ENCODE measurements at places on chromosomes 13 and 19.

- DNase-seq = no peak
Measured at GRCh38 chr13:76925115-76925514, 23.2 kb upstream of the ACOD1 start.

- no peak for DNase-seq
Measured at GRCh38 chr19:8626842-8627241, 3.6 kb upstream of the NFILZ start.

- DNase-seq = no peak
Measured at GRCh38 chr13:110359840-110360301, 52.8 kb downstream of the COL4A2 start.

DNA sequence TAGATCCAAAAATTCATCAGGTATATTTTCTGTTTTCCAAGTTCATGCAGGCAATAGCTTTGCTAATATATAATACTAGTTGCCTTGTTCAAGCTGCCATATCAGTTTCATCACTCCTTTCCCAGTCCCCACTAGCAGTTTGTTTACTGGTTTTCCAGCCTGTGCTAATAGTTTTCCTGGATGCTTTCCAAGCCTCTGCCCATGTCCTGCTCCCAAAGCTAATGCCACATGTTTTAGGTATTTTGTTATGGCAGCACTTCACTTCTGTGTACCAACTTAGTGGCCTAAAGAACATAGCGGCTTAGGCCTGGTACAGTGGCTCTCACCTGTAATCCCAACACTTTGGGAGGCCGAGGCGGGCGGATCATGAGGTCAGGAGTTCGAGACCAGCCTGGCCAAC, 28.1 kb upstream of the ZNF527 start:
- DNase-seq = no peak

- DNase-seq = no peak
Measured at GRCh38 chr13:30618186-30618929, 638 bp downstream of the USPL1 start.

- peak; percentile 78 for DNase-seq
Measured at GRCh38 chr19:54035215-54036178, 28.2 kb downstream of the VSTM1 start.

DNA sequence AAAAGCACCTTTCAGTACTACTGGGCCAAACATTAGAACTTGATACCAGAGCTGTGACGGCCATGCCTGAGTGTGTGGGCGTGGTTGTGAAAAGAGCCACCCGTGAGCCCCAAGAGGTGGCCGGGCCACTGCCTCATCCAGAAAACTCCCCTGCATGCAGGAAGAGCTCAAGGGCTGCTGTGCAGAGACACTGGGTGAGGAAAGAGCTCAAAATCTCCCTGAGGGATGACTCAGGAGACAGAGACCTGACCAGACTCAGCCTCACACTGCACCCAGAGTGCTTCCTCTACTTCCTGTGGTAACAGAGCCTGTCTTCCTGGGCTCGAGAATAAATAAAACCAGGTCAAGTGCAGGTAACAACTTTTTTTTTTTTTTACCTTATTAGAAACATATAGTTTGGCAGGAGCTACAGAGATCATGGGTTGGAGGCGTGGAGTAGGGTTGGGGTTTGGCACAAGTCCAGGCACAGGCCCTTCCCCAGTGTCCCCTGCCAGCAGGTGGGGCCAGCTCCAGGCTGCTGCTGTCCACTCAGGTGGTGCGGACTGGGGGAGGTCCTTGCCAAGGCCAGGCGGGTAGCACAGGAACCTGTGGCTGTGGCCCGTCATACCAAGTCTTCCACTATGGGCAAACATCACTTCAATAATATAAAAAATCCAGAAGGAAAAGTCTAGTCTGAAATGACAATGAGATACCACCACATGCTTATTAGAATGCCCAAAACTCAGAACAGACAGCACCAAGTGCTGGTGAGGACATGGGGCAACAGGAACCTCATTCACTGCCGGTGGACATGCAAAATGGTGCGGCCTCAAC, 25.5 kb downstream of the ELL start:
- no peak for DNase-seq

GRCh38 chr19:4399812-4400134, 574 bp downstream of the SH3GL1 start:
- no peak for DNase-seq

DNA sequence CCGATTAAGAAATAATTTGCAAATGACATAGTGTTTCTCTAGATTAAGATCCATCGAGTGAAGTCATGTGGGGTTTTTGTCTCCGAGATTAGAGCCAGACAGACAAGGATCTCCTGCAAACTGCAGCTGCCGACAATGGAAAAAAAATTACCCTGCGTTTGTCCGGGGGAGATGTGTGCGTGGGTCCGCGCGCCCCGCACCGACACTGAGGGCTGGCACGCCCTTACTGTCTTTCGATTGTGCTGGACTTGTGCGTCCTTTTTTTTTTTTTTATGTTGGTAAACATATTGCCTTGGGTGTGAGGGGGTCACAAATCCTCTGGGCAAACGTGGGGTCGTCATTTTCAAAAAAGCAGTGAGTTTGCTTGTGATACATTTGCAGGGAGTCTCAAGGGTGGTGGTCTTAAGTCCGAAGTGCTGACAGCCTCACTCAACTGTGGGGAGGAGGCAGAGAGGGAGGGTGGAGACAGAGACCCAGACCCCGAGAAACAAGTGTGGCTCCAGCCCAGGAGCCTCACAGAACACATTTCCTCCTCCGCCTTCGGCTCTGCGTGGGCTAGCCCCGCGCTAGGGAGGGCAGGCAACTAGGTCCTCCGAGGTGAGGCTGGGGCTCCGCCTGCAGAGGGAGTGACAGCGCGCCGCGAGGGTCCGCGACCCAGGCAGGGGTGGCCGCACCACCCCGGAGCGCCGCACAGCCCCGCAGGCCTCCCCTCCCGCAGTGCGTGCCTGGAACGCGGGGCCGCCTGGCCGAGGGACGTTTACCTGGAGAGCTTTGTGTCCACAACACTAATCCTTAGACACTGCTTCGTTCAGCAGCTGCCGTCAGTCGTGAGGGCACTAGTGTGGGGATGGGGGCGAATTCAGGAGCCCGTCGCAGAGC, 11.7 kb upstream of the SOX1 start:
- no peak for DNase-seq

DNA sequence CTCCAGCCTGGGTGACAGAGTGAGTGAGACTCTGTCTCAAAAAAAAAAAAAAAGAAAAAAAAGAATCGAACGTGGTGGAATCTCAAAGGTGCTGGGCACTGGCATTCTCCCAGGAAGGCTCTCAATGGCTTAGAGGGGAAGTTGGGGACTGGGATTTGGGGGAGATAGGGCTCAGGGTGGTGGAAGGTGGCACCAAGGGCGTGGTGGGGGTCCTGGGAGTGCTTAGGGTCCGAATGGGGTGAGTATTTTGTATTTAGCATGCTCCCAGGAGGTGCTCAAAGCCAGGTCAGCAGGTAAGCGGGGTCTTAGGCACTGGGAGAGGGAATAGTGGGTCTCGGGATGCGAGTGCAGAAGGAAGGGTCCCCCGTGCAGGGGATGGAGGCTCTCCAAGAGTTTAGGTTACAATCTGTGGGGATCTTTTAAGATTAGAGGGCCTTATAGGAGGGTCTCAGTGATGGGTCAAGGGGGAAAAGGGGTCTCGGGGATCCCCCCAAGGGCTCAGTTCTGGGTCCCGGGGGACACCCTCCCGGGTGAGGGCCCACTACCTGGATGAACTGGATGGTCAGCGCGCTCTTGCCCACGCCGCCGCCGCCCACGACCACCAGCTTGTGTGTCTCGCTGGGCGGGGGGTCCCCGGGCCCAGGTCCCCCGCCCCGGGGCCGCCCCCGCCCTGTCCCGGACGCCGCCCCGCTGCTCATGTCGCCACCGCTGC, 386 bp downstream of the RRAS start:
- DNase-seq = no peak

GRCh38 chr13:85819513-85819912, 20.3 kb upstream of the SLITRK6 start:
- DNase-seq = no peak

- DNase-seq = no peak
Measured at GRCh38 chr13:33205224-33205623, 80.3 kb downstream of the STARD13 start.

GRCh38 chr13:111329641-111330040, 9.2 kb downstream of the TEX29 start:
- DNase-seq = no peak

- DNase-seq = no peak
Measured at GRCh38 chr13:36193151-36193855, 21.1 kb downstream of the SOHLH2 start.

- DNase-seq = no peak
Measured at GRCh38 chr19:29833614-29834261, 21.9 kb downstream of the CCNE1 start.

DNA sequence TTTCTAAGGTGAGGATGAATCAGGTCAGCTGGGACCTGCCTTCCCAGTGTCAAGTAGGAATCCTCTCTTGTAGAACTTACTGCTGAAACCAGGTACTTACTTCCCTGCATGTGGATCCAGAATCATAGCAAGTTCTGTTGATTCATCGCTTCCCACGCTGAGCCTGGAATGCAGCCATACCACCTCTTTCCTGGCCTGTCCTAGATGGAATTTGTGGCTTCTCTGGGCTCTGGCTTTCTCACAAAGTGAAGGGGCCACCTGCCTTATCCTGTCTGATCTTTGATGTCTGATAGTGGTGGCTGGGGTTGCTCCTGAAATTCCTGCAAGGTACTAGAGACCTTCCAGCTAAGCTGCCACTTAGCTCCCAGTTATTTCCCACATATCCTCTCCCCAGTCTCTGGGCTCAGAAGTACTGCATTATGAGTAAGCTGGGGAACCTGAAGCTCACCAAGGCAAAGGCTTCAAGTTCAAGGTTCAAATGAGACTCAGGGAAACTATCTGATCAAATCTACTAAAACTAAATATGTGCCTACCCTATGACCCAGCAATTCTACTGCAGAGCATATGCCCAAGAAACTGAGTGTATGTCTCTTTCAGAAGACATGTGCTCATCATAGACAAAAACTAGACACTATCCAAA, 103.5 kb downstream of the SUCLA2 start:
- peak; percentile 26 for DNase-seq

GRCh38 chr19:11293433-11294389, 2.2 kb upstream of the TSPAN16 start:
- peak; percentile 77 for DNase-seq

- no peak for DNase-seq
Measured at GRCh38 chr13:93173654-93174053, 53.0 kb upstream of the GPC6 start.

GRCh38 chr19:58563823-58564222, 5.4 kb upstream of the UBE2M start:
- no peak for DNase-seq

- DNase-seq = no peak
Measured at GRCh38 chr13:60655256-60655655, 258.2 kb downstream of the TDRD3 start.

DNA sequence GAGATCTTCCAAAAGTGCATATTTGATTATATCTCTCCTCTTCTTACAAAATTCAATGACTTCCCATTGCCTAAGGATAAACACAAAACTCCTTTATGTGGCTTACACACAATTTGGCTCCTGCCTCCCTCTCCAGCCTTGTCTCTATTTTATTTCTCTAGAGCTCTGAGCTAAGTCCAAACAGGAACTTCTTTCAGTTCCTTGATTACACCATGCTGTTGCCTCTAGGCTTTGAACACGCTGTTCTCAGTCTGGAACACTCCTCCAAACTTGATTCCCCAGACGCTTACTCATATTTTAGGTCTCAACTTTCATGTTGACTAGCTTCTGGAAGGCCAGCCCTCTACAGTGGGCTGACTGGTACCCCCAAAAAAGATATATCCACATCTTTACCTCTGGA, 258.5 kb downstream of the COG6 start:
- no peak for DNase-seq

- no peak for DNase-seq
Measured at GRCh38 chr19:38596057-38596981, 21.4 kb downstream of the MAP4K1 start.

GRCh38 chr19:18266771-18267686, 7.2 kb downstream of the IQCN start:
- DNase-seq = no peak

DNA sequence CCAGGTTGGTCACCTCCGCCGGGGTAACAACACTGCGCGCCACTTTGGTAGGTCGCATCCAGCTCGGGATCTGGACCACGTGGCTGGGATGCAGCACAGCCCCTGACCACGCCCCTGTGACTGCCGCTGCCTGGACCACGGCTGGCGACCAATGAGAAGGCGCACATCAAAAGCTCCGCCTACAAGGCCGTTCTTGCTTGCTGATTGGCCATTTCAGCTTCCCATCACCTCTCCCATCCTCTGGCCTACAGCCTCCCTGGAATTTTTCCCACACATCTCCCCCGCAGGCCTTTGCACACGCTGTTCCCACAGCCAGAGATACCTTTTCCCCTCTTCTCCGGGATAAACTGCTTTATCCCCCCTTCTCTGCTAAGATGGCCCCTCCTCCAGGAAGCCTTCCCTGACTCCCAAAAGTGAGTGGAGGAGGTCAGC, 12.5 kb upstream of the MAP1S start:
- DNase-seq = no peak

DNA sequence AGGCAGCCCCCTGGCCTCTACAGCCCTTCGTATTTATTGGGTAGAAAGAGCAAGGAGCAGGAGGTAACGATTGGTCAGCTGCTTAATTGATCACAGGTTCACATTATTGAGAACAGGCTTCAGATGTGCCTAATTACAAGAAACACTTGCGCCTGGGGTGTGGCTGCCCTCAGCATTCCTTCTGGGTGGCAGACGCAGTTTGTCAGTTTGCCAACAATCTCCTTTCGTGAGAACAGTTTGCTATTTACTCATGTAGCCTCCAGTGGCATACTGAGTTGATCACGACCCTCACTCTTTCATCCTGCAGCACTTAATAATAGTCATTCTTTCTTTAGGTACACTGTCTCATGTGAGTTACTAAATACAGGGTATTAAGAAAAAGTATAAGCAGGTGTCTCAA, 985.6 kb downstream of the SLITRK5 start:
- no peak for DNase-seq

- DNase-seq = no peak
Measured at GRCh38 chr19:2048959-2049740, 1.9 kb downstream of the MKNK2 start.

- DNase-seq = no peak
Measured at GRCh38 chr13:30798776-30799355, 63.5 kb downstream of the ALOX5AP start.

DNA sequence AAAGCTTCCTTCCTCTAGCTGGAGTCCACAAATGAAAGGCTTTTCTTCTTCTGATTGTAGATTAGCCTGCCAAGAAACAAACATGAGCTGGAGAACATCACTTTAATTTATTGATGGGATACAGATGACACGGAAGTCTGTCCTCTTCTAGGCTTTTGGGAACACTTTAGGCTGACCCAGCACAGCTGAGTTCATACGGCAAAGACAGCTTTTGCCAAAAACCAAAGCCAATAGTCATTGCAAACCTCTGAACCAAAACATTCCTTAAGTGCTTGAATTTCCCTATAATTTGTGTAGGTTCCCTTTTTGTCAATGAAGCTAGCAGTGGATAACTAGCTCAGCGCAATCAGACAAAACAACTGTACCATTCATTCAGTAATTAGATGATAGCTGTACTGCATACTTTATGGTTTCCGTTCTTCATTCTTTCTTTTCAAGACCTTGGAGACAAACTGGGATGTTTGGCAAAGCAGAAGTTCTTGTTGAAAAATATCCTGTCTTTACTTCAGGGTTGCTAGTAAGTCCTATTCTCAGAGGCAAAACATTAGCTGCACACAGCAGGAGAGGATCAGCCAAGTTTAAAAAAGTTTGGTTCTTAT, 95.7 kb upstream of the SPRY2 start:
- DNase-seq = peak; percentile 51

Measured in fibroblast of skin of left biceps (primary cell).